Stimulated activated CD8-positive, alpha-beta memory T cell treated with anti-CD3 and anti-CD28 coated beads, Interleukin-4, amount 100 ng/mL, for 24 hours (primary cell): ENCODE measurements at places on chromosomes 2 and 18.

GRCh38 chr18:66136039-66136438 lies 385.2 kb downstream of the CDH7 start:
- no peak for DNase-seq

GRCh38 chr2:40028792-40029488 lies 249.9 kb upstream of the THUMPD2 start:
- DNase-seq, result no peak

DNA sequence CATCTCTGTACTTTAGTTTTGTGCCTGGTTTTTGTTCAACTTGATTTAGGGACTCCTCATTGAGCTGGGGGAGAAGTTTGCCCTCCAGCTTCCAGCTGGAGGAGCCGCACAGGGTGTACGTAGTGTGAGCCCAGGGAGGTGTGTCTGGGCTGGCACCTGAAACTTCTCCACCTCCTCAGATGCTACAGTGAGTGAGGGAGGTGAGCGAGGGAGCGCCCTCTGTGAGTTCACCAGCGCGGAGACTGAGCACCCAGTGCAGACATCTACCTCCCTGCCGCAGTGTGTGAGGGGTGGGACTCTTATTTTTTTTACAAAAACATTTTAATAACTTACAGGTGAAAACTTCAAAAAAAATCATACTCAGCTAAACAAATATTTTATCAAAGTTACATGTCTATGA lies 204.2 kb upstream of the HS6ST1 start:
- DNase-seq, result no peak

DNA sequence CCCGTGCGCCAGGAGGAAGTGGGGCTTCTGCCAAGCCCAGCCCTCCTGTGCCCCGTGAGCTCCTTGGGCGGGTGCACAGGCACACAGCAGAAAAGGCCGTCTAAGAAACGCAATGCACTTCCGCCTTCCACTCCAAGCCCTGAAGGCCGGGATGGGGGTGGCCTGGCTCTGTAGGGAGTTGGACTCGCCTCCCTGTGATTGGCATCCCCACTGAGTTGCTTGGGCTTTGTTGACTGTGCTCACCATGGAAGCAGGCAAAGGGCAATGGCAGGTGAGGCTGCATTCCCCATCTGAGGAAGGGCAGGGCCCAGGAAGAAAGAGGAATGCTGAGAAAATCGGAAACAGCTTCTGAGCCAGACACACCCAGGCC lies 66.8 kb downstream of the CRACDL start:
- no peak for DNase-seq

DNA sequence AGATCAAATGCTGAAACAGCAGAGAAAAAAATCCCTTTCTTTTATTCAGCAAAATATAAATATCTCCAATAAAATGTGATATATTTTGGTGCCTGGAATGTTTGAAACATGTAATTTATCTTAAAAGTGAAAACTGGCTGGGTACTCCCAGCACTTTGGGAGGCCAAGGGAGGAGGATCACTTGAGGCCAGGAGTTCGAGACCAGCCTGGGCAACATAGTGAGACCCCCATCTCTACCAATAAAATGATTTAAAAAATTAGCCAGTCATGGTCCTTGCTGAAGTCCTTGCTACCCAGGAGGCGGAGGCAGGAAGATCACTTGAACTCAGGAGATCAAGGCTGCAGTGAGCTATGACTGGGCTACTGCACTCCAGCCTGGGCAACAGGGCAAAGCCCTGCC lies 8.6 kb downstream of the SH3YL1 start:
- DNase-seq, result no peak

DNA sequence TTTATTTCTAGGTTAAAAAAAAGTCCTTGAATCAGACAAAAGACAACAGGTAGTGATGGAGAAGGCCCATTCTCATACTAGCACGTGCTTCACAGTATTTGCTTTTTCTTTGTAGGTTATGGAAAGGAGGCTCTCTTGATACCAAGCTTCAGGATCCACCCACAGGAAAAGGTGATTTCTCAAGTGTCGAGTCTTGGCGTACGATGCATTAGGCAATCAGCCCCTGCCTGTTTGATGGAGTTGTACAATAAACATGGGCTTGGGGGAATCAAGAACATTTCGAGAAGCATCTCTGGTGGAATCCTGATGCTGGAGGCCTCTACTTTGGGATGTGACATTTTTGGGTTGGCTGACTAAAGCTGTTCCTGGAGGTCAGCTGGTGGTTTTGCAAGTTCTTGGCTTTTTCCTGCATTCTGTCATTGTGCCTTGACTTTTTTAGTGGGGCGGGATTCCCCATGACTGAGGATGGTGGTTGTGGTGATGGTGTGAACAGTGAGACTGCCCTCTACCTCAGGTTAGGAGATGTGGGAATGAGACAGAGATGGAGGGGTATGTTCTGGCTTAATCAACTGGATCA lies 231.5 kb upstream of the SPRED2 start:
- DNase-seq, result no peak

DNA sequence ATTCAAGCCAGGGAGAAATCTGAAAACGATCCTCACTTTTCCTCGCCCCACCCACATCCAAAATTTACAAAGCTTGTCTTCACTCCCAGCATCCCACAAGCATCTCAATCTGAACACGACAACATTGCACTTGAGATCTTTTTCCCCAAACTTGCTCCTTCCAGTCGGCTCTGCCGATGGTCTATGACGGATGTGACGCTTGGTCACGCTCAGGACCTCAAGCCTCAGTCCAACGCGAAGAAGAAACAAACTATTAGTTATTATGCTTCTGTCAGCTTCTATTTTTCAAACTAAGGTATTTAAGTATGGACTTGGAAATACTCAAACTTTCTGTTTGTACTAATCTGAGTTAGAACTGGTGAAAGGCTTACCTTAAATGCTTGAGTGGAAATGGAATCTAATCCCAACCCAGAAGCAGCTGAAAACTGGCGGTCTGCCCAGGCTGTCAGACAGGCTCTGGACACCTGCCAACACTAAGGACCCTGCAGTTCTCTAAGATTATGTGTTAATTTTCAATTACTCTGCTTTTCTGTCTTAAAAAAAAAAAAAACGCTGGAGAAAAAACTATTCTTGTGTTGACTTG lies 132.1 kb upstream of the DNMT3A start:
- DNase-seq, result no peak

- no peak for DNase-seq
Measured at GRCh38 chr2:200188876-200189275, 117.6 kb upstream of the SPATS2L start.
